ENCODE measurements at places on chromosomes 16 and 17. TPM values are rescaled to one million over a fixed set of nuclear protein-coding genes. Genes with fewer than 3 reads are reported as not detected.

- no peak for DNase-seq
Measured at GRCh38 chr17:5413682-5414081, 5.8 kb downstream of the NUP88 start.

- no peak for DNase-seq
Measured at GRCh38 chr16:47627085-47627639, 166.0 kb downstream of the PHKB start.

DNA sequence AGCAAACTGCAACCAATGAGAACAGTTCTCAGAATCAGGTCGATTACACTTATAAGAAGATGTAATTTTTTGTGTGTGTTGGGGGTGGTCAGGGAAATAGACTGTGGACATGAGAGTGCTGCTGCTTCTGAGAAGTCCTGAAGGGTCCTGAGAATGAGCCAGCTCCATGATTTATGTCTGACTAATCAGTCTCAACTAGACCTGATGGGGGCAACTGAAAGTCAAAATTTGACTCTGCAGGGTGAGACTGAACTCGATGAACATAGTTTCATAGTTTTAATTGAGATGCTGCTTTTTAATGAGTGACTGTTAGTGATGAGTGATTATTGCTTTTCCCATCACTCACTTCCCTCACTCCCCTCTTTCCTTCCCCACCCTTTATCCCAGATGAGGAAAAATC lies 37.3 kb downstream of the SMARCE1 start:
- no peak for DNase-seq

GRCh38 chr17:72336026-72336803 lies 215.4 kb downstream of the SOX9 start:
- DNase-seq, result no peak

GRCh38 chr16:88531931-88532433 lies 38.2 kb upstream of the ZC3H18 start:
- DNase-seq, result no peak

DNA sequence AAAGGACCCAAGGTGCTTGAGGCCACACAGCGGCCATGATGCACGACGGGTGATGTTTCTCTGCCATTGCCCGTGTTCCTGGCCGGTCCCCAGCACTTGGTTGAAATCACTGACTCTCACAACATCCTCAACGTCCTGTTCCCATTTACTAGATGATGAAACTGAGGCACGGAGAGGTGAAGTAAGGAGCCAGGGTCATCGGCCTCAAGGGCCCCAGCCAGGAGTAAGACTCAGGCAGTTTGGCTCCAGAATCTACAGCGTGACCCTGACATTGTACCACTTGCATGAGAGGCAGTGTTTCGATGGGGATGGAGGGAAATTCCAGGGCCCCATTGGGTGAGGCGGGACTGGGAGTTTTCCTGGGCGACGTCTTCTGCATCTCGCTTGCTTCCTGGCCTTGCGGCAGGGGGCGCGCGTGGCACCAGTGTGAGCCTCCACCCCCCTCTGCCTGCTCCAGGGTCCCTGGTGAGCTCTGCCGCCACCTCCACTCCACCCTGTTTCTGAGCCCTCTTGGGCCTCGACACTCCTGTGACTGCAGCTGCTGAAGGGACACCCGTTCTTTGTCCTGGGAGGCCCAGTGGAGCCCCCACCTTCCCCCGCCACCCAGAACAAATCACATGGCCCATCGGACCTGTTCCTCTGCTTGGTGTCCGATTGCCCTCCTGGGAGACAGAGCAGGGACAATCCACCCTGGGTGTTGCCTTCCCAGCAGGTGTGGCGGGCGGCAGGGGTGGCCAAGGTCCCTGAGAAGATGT lies 133.0 kb upstream of the GSE1 start:
- no peak for DNase-seq

DNA sequence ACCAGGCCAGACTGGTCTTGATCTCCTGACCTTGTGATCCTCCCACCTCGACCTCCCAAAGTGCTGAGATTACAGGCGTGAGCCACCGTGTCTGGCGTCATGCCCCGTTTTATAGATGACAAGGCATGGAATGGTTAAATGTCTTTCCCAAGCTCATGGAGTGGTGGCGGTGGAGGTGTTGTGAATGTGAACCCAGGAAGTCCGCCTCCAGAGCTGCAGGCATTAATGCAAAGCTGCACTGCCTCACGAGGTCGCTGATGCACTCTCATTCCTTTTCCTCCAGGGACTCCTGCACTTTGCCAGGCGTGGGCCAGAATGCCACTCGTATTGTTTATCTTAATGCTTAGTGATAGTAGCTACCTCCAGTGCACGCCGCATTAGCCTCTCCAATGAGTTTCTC lies 149.6 kb downstream of the WWOX start:
- DNase-seq, result no peak

Gene ALDH3A1
- total RNA-seq, result not detected

- no peak for DNase-seq
Measured at GRCh38 chr17:7651097-7651664, 455 bp downstream of the ATP1B2 start.

DNA sequence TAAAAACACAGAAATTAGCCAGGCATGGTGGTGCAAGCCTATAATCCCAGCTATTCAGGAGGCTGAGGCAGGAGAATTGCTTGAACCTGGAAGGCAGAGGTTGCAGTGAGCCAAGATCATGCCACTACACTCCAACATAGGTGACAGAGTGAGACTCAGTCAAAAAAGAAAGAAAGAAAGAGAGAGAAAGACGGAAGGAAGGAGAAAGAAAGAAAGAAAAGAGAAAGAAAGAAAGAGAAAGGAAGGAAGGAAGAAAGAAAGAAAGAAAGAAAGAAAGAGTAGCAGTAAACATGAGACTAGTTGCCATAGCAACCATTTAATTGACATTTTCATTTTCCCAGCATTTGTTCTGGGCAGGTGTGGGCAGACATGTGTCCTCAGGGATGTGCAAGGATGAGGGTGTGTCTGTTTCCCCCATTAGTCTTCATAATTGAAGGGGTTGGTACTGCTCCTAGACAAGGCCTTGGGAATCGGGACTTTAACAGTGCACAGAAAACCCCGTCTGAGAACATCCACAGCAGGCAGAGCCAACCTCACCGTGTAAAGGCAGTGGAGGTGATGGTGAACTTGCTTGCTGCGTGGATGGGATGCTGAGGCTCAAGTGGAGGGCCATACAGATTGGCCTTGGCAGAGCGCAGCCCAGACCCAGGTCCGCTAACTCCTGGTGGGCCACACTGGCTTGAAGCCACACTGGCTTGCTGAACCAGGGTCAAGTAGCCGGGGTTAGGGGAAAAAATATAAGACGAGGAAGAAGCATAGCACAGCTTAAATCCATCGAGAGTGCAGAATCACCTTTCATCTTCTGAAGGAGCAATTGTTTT lies 35.2 kb upstream of the KIFC3 start:
- DNase-seq, result no peak

GRCh38 chr16:85274924-85275323 lies 162.7 kb upstream of the CIBAR2 start:
- DNase-seq, result no peak

DNA sequence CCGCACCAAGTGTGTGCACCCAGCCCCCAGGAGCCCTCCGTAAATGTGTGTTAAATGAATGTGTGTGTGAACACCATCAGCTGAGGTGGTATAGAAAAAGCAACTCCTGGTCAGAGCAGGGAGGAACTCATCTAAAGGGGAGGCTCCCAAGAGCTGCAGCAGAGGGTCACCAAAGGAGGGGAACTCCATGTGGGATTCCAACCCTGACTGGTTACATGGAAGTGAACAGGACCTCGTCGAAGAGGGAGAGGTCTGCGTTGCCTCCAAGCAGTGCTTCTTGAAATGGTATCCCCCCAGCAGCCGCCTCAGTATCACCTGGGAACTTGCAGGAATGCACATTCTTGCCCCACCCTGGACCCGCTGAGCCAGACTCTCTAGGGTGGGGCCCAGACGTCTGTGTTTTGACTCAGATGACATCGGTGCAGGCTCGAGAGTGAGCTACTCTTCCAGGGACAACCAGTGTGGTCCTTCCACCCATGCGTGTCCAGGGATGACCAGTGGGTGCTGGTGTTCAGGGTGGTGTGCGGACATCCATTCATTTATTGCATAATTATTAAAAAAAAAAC lies 30.8 kb downstream of the ADCY9 start:
- DNase-seq, result no peak

Gene ITGA2B
- 0.71 TPM for total RNA-seq

Gene SNAI3
- total RNA-seq, result 16.6 TPM

Gene CHST4
- total RNA-seq, result not detected

Gene SLC35B1
- 50.4 TPM for total RNA-seq

- DNase-seq, result no peak
Measured at GRCh38 chr17:193841-194806, 12.7 kb upstream of the DOC2B start.

- DNase-seq, result no peak
Measured at GRCh38 chr16:62240722-62241121, 204.5 kb upstream of the CDH8 start.
